ENCODE measurements at places on chromosomes 3 and 15.

DNA sequence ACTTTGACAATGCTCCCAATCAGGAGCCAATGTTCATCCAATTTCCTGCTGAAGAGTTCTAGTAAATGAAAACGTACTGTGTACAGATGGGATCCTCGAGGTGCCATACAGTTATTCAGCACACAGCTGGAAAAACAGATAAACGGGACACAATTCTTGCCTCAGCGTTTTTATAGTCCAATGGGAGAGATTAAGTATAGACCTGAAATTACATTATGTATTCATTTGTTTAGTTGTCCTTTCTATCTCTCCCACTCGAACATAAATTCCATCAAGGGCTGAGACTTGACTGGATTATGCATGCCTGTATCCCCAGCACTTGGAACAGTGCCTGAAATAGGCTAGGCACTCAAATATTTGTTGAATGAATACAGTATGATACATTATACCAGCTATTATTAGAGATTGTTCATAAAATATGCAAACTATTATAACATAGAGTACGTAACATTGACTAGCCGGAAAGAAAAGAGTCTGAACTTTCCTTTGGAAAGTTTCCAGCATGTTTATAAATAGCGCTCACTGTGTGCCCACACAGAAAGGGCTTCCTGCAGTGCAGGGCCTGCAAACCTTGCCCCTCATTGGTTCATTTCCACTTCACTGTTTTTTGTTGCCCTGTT, 27.4 kb upstream of the SNTN start:
- DNase-seq, result no peak

DNA sequence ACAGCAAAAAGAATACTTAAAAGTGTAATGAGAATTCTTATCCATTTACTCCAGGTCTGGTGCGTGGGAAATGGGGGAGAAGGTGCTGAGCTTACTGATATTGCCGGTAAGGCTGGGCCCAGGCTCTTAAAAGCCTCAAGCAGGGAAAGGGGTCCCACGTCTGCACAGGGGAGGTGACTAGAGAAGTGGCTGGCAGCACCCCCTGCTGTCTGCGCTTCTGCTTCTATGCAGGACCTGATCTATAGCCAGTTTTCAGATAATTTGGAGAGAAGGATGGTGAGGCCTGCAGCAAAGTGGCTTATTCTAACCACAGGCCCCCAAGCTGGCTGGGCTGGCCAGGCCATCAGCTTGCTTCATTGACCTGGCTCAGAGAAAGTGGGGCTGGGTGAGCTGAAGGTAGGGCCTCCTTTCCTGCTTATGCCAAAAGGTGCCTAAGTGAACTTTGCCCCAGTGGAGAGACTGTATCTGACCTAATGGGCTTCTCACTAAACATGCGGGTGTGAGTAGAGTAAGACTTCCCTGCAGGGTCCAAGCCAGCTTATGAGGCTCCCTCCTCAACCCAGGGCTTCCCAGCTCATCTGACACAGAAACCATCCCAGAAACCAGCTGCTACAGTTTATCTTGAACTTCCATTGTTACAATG, 30.9 kb upstream of the ATP1B3 start:
- no peak for DNase-seq

DNA sequence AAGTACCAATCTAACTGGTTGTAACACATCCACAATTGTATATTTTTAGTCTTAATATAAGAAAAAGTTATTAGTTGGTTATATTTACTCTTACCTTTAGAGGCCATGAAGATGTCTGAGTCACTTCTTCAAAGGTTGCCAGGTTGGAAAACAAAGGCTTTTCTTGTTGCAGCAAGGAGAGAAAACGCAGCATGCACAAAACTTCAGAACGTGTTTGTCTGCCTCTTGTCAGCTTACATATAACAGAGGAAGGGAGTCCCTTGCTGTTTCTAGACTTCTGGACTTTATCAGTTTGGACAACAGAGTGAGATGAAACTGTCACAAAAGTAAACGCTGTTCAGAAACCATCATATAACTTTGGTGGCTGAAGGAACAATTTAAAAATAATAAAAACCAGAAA, at the start of gene PLSCR5:
TSS of gene PLSCR5 (minus strand) at position 241 of the 400 bp plus-strand sequence. CDS start at position 107, 134 bp downstream.
- DNase-seq, result no peak

- DNase-seq, result no peak
These were observed 15.2 kb downstream of the RFTN1 start for GRCh38 chr3:16498130-16498890.

DNA sequence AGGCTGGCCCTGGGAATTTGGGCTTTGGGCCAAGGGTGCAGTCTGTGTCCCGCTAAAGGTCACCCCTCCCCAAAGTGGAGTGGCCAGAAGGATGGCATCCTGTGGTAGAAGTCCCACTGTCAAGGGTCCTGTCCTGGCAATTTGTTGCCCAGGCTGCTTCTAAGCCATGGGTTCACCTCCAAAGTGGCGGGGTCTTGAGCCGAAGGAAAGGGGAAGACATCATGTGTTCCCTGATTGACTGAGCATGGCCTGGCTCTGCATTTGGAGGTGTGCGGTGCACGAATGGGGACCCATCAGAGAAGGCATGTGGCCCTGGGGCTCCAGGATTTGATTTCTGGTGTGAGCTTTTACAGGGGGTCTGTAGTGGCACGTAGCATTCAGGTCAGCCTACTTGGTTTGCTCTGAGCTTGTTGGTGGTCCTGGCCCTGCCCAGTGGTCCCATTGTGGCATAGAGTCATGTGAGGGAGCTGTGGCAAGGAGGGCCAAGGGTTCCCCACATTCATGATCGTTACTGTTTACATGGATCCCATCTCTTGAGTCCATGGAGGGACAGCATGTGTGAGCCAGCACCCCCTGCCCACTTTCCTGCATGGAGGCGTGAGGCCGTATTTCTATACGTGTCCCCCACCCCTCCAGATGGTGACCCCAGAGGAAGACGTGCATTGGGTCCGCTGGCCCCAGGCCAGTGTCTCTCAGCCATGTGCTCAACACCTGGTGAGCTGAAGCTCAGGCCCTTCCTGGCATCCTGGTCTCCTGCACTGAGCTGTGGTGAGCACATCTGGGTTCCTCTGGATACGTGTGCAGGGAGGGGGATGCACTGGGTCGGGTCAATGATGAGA, 225.1 kb downstream of the SNRPN start:
- DNase-seq, result no peak

DNA sequence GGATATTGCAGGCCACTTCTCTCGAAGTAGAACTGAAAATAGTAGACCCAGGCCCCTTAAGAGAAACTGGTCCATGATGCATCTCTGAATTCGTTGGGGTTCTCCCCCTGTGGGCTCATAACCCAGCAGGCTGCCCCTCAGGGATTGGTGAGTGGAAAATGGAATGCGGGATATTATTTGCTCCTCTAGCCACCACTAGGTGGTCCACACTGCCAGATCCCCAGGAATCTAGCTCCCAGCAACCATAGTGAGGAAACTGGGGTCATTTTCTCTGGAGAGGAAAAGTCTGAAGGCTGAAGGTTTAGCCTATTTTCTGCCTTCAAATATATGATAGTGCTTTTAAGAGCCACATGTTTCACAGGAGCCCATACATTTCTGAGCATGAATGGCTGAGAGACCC, 6.7 kb downstream of the CX3CR1 start:
- DNase-seq, result no peak

GRCh38 chr3:52091586-52092270, 35.4 kb upstream of the DUSP7 start:
- no peak for DNase-seq

- no peak for DNase-seq
These were observed 11.6 kb upstream of the VGLL4 start for GRCh38 chr3:11655196-11655928.

DNA sequence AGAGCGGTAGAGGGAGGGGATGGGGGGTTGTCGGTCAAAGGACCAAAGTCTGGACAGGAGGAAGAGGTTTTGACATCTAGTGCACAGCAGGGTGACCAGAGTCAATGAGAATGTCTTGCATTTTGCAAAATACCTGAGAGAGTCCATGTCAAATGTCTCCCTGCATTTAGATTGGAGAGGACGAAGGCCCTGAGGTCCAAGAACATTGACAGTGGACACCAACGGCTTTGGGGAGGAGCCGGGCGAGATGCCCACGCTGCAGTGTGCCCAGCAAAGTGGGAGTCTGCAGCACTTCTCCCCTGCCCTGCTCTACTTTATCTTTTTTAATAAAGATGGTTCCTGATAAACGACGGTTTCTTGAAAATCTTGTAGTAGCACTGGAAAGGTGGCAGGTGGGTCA, 67.4 kb upstream of the TAMM41 start:
- no peak for DNase-seq

GRCh38 chr15:30675126-30675525, 49.2 kb downstream of the ARHGAP11B start:
- no peak for DNase-seq

DNA sequence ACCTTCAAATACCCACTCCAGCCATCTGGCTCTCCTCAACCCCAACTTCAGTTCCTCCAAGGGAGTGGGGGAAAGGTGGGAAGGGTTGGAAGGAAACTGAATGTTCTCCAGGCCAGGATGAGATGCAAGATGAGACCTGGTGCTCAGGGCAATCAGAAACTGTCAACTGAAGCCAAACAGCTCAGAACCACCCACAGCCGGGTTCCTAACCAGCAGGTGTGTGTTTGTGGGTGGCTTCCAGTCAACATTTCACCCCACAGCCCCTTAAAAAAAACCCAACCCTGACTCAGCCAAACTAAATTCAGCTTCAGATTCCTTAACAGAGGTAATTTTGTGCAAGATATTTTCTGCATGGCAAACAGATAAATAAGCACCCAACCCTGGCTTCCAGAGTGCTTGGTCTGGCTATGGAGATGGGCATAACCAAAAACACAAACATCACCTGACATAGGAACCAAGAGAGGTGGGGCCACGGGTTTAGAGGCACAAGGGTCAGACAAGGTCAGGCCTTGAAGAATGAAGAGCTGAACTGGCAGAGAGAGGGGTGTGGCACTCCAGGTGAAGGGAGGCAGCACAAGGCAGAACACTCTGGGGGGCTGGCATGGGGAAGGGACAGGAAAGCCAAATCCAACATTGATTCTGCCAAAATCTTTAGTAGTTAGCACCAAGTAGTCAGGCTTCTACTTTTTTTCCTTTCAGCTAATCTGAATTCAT, 34.7 kb downstream of the ZNF445 start:
- no peak for DNase-seq

DNA sequence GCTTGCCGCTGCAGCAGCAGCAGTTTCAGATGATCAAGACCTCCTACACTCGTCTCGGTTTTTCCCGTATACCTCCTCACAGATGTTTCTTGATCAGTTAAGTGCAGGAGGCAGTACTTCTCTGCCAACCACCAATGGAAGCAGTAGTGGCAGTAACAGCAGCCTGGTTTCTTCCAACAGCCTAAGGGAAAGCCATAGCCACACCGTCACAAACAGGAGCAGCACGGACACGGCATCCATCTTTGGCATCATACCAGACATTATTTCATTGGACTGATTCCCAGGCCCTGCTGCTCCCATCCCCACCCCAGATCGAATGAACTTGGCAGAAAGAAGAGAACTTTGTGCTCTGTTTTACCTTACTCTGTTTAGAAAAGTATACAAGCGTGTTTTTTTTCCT, 17.6 kb downstream of the CALML4 start:
- DNase-seq, result peak; percentile 65

GRCh38 chr3:124118397-124118796, 126.5 kb upstream of the ROPN1 start:
- DNase-seq, result no peak

DNA sequence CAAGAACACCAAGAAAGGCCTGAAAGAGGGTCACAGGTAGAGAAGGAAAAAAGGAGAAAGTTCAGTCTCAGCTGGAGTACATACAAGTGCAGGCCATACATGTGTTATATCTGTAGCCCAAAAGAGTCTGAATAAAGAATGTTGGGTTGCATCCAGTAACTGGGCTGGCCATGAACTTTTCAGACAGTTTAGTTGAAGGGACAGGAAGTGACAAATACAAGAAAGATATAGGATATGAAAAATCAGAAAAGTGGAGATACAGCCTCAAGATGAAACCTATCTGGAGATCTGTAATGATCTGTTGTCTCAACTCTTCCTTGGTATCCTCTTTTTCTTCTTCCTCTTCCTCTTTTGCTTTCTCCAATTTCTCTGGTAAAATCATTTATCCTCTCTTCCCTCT, 671.7 kb downstream of the MECOM start:
- DNase-seq, result no peak
